ENCODE measurements at places on chromosomes 3 and 15.

DNA sequence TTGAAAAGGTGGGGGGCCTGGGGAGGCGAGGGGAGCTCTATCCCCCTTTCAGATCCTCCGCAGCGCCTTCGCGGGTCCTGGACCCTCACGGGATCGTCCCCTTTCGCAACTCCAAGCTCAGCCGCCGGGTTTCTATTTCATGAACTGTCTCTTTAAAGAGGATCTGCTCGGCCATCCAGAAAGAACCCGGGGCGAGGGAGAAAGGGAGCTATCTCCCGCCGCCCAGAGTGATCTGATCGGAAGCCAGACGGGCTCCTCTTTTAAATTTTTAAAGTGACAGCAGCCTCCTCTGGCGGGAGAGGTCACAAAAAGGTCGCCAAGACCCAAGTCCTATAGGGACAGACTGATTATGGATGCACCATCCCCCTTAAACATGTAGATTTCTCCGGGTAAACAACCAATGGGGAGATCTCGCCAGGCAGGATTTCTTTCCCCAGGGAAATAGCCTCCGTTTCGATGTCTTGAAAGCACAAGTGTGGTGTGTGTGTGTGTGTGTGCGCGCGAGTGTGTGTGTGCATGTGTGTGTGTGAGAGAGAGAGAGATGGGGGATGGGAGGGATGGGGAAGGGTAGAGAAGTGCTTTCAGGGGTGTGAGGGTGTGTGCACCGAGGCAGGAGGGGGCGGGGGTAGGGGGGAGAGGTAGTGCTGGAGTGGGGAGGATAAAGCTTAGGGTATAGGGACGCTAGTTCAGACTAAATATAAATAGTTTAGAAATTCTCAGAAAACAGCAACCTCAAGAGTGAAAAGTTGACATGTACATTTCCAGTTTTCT is 516.1 kb downstream of the MECOM start:
- DNase-seq = no peak

DNA sequence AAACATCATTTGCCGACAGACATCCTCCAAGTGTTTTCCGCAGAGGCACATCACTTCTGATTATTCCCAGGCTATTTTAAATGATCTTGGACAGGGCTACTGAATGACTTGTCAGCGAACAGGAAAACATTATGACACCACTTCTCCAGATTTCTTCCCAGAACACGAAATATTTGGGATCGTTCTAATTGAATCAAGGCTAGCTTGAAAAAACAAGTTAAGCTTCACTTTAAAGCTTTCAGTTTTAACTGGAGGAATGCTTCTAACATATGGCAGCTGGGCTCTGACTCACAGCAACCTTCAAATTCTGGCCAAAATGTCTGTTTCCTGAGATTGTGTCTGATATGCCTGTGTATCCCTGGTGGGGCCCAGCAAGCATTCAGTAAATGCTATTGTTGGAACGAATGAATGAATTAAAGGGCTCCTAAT is 127.0 kb upstream of the ICE2 start:
- no peak for DNase-seq

- no peak for DNase-seq
These were observed 149.0 kb downstream of the PDZRN3 start for GRCh38 chr3:73475717-73476116.

DNA sequence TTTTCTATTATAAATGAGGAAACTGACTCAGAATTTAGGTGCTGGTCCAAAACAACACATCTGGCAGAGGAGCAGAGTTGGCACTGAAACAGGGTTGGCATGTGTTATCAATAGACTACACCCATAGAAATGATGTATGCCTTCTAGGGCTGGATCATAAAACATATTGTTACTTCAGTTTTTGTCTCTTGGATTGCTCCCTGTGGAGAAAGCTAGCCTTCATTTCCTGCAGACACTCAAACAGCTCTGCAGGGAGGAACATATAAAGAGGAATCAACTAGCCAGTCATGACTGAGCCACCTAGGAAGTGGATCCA is 507 bp upstream of the MRPL3 start:
- no peak for DNase-seq

- no peak for DNase-seq
These were observed 31.0 kb downstream of the SRPRB start for GRCh38 chr3:133836497-133837158.

- DNase-seq = no peak
These were observed 44.1 kb downstream of the CPN2 start for GRCh38 chr3:194306771-194307640.
